ENCODE measurements at places on chromosomes 7 and 10.

DNA sequence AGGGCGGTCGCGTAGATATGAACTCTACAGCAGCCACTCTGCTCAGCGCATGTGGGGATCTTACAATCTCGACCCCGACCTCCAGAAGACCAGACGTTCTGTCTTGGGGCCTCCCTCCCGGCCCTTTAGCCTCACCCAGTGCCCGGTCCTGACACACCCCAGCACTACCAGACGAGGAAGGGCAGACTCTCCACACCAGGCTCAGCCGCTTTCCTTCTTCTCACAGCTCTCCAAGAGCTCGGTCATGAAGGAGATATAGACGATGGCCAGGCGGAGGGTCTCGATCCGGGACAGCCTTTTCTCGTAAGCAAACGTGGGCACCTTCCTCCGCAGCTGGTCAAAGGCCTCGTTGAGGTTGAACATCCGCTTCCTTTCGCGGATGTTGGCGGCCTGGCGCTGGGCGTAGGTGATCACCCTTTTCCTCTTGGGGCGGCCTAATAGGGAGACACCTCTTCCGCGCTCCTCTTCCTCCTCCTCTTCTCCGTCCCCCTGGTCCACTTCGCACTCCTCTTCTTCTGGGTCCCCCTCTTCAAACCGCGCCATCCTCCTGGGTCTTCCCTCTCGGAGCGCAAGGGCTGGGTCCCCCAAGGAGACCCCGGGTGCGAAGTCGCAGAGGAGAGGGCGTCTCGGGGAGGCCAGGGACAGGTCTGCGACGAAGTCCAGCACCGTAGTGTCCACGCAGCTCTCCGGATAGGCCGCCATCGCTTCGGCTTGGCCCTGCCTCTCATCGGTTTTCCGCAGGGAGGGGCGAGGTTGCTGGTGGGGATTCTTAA is at the start of gene FERD3L:
Gene FERD3L (minus strand): TSS at position 761 of the 773 bp plus-strand sequence. CDS start 59 bp downstream, at position 702.
- no peak for DNase-seq

GRCh38 chr10:84329986-84330651 is 1.7 kb downstream of the CCSER2 start:
- DNase-seq, result no peak

DNA sequence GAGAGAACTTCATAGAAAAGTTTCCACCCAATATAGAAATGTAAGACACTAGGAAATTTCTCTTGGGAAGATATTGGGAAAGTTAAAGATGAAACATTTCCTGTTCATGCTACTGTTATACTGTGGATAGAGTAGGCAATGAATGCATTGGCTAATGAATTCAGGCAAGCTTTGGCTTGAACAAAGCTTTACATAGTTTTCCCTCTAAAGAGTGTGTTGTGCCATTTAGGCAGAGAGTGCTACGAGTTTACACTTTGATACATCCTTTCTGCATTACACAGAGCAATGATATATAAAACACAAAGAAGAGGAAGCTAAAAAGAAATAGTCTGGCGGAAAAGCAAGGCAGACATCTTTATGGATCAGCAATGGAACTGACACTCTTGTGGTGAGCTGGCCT is 125.9 kb upstream of the SHH start:
- no peak for DNase-seq

- no peak for DNase-seq
Measured at GRCh38 chr10:89257581-89257980, 6.0 kb upstream of the LIPA start.

- DNase-seq, result no peak
Measured at GRCh38 chr7:144414815-144415214, 11.3 kb upstream of the NOBOX start.

DNA sequence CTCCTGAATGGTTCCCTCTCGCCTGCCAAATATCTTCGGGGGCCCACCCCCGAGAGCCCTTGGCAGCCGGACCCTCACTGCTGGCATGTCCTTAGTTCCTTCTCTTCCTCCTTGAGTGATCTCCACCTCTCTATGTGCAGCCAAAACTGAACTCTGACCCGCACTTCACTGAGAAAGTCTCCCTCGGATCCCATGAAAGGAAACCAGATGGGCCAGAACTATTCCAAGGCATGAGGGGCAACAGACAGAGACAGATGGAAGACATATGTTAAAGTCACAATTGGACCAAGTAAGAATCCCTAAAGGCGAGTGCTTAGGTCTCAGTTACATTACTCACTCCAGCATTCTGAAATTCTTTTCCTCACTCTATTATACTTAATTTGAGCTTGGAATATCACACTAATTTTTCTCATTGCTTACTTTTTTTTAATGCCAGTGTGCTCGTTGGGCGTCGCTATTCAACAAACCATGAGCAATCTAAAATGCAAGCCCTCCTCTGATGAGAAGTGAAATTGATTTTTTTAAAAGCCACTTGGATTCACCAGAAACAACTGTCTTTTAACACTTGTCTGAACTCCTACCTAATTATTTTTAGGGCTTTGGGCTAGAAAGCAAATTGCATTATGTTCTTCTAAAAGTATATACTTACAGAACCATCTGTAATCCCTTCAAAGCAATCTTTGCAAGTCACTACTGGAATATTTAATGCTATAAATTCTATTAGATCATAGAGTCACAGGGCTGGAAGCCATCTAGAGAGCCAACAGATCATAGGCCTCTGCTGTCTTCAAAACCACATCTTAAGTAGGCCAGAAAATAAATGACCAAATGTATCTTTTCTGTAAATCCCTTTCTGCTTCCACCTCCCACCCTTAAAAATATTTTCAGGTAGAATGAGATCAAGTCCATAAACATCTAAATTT is 43.3 kb upstream of the EZH2 start:
- no peak for DNase-seq

GRCh38 chr10:133088956-133089800 is 1.5 kb downstream of the ADGRA1 start:
- no peak for DNase-seq

DNA sequence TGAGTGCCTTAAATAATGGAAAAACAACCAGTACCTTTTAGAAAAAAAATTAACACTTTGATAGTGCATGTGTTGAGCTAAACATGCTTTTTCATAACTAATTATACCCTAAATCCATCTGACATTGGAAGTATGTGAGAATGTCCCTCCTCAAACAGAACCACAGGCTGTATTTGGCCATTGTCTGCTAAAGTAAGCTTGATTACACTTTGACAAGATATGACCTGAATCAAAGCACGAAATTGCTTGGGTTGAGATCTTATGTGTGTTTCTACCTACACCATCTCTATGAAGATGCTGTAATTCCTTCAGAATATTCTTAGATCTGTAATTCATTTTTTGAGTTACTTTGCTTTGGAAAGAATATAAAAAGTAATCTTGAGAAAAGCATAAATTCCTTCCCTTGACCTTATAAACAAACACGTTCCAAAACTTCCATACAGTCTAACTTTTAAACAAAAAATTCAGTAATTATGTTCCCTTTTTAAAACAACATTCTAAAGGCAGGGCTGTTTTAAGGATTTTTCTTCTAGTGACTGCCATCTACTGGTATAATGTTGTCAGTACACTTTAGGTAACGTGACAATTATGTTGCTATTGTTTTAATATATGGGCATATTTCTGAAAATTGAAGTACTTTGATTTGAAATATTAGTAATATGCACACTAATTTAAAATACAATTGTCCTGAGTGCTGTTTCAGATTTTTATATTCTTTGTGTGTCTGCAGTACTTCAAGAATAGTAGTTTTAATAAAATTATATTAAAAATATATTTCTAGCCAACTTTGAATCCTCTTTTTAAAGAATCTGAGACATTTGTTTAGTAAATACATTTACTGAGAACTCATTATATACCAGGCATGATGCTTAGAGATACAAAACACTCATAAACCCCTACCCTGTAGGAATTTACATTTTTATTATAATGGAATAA is 20.9 kb downstream of the CD36 start:
- DNase-seq, result no peak

DNA sequence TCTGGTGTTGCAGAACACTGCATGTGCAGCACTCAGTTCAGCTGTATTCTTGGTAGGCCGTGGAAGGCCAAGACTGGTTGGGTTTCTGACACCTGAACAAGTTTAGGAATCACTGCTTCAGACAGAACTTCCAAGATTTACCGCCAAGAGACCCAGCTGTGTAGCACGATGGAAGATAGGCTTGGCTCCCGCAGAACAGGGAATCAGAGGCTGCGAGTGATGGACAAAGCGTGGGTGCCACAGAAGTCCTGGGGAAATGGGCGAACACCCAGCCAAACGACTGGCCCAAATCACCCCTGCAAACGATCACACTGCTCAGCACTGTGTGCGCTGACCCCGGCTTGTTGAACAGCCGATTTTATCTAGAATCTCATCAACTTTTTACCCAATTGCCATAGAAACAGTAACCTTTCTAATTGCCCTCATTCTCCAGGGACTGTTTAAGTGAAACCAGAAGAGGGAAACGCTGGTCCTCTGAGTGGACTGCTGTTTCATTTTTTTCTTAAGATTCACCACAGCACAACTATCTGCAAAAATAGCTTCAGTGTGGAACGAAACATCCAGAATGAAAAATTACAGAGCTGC is 17.9 kb downstream of the ZFAND2A start:
- DNase-seq, result no peak

DNA sequence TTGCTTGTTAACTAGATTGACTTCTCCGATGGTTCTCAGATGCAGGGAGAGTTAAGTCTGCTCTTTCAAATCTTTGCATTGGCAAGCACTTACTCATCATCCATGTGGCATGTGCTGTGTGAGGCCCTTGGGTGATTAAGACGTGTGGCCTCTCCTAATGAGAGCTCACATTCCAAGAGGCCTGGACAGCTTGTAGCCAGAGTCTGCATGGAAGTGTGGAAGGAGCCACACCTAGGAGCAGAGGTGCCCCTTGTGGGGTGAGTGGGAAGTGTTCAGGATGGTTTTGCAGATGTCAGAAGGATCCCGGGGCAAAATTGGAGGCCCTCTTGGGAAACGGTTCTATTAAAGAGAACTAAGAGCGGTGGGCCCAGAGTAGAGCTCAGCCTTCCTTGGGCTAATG is 225.9 kb downstream of the PAXIP1 start:
- no peak for DNase-seq

GRCh38 chr10:103722632-103723031 is 132.7 kb downstream of the SH3PXD2A start:
- no peak for DNase-seq

GRCh38 chr10:132845041-132845551 is 59.1 kb upstream of the NKX6-2 start:
- no peak for DNase-seq

DNA sequence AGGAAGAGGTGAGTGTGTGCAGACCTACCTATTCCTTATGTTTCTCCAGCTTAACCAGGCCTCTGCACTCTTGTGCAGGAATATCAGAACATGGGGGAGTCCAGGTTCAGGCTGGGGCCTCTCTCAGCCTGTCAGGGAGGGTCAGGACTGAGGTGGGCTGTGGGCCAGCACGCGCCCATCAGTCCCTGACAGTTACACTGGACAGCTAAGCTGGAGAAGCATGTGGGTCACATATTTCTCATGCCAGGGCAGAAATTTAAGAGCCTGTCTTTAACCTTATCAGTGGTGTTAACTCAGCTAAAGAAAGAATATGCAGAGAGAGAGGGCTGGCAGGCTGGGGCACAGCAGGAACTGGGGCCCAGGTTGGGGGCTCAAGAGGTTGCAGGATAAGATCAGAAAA is 8.7 kb upstream of the POLD2 start:
- DNase-seq, result no peak

DNA sequence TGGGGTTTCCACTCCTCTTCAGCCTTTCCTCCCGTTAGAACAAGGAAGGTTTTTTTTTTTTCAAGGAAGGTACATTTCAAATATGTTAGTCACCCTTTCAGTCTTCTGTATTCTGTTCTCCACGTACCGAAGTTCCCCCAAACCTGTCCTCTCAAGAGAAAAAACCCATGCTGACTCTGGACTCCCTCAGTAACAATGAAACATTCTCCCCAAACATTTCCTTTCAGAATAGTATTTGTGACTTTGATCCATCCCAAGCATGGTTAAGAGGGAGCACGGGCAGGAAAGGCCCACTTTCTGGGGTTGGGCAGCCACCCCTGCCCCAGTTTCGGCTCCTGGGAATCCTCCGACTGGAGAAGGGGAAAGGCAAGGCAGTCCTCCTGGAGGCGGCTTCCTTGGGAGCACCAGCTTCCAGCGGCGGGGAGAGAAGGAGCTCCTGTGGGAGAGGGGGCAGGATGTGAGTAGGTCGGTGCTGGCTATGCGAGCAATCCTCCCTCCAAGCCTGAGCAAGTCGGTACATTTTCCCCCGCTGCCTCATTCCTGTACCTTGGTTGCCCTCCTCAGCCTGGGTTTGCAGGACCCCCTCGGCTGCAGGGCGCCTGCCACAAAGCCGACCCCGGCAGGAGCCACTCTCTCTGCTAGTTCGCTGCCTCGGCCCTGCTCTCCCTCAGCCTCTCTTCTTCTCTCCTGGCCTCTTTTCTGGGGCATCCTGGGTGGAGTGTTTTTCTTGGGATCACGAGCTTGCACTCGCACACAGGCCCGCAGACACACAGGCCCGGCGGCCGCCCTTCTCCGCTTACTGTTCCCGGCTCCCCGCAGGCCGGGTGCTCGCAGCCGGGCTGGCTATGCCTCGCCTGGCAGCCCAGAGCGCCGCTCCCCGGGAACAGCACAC is 2.1 kb upstream of the HOXA1 start:
- DNase-seq, result no peak

GRCh38 chr10:79605308-79605707 is 5.4 kb upstream of the SFTPA1 start:
- no peak for DNase-seq
